Stimulated activated CD8-positive, alpha-beta memory T cell treated with anti-CD3 and anti-CD28 coated beads, Interleukin-7, amount 100 ng/mL, for 1 hour (primary cell): ENCODE measurements at places on chromosomes 16 and 17.

- DNase-seq = no peak
These were observed 35.6 kb downstream of the DHRS7B start for GRCh38 chr17:21162394-21162775.

GRCh38 chr17:66448026-66448639 lies 145.7 kb downstream of the PRKCA start:
- DNase-seq = no peak

DNA sequence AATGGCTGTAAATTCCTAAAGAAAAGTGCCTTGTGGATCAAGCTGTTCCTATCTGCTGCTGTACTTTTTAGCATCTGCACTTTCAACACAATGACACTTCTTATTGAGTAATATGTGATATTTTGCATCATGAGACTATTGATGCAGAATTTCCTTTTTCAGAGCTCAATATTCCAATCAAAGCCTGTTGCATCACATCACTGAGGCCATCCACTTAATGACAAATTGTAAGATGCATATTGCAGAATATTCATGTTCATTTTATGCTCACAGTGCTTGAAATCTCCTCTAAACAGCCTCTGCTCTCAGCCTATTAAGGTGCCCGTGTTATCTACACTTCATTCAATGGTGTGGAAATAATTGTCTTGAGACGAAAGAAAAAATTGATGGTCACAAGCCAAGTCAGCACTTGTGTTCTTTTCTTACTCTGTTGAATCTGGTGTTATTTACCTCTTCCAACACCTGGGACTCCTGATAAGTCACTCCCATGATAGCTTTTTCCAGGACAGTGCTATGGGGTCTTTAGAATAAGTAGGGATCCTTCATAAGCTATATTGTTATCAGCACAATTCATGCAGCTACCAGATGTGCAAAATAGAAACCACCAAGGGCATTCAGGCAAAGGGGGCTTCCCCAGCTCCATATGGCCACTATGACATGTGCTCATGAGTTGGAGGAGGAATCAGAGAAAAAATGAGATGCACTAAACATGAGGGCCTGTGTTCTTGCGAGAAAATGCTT lies 9.3 kb upstream of the SKAP1 start:
- no peak for DNase-seq

GRCh38 chr17:80942423-80943345 lies 49.0 kb upstream of the CHMP6 start:
- no peak for DNase-seq

GRCh38 chr17:46949291-46950174 lies 26.6 kb downstream of the GOSR2 start:
- no peak for DNase-seq

DNA sequence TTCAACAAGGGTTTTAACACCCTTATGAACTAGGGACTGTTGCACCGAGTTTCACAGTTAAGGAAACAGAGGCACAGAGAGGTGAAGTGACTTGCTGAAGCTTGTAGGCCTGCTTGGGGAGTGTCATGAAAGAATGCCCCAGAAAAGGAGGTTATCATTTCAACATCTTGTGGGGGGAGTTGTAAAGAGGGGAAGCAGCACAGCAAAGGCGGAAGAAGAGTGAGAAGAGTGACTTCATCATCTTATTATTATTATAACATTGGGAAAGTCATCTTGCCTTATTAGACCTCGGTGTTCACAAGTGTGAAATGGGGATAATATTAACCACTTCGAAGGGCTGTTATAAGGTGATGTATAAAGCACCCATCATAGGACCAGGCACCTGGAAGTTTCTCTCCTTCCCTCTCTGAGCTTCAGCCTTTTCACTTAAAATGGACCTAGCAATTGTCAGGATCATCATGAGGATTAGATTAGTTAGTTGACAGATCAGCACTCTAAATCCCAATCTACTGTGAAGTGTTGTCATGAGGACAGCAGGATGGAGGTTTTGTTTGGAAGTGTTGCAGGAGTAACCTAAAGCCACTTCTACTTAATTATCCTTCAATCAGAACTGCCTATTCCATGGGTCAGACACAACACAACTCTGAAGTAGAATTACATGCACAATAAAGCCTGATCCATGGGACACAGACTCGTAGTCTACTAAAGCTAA lies 2.3 kb downstream of the CCL4 start:
- no peak for DNase-seq

GRCh38 chr16:12265108-12265507 lies 288.6 kb downstream of the SNX29 start:
- no peak for DNase-seq

DNA sequence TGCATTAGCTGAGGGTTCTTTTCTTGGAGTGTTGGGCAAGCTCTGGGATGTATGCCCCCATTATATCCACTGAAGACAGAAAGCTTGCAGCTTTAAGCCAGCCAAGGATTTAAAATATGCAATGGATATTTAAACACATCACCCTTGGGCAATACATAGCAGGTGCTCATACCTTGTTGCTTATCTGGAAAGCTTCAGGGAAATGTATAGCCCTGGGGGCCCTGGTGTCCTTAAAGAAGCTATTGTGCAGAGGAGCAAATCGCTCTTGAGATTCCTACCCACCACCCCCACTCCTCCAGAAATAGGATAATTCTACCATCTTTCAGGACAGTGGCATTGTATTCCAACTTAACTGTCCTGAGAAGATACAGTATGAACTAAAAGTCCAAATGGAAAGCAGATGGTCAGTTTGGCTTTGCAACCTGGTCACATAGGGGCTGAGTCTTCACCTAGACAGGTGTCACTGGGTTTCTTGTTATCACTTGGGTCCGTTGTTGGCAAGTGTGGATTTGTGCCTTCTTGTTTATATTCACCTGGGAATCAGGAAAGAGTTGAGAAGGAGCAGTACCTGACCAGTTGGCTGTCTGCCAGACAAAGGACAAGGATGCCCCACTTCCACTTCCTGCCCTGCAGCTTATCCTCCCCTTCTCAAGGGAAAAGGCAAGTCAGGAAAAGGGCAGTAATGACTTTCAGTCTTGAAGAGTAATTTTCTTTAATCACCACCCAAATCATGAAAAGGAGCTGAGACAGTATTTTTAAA lies 3.4 kb downstream of the ANKRD40CL start:
- DNase-seq = no peak

- DNase-seq = no peak
These were observed 1729.1 kb downstream of the TP53TG3F start for GRCh38 chr16:35188288-35189155.

- no peak for DNase-seq
These were observed 83.9 kb upstream of the CIBAR2 start for GRCh38 chr16:85195900-85196772.

DNA sequence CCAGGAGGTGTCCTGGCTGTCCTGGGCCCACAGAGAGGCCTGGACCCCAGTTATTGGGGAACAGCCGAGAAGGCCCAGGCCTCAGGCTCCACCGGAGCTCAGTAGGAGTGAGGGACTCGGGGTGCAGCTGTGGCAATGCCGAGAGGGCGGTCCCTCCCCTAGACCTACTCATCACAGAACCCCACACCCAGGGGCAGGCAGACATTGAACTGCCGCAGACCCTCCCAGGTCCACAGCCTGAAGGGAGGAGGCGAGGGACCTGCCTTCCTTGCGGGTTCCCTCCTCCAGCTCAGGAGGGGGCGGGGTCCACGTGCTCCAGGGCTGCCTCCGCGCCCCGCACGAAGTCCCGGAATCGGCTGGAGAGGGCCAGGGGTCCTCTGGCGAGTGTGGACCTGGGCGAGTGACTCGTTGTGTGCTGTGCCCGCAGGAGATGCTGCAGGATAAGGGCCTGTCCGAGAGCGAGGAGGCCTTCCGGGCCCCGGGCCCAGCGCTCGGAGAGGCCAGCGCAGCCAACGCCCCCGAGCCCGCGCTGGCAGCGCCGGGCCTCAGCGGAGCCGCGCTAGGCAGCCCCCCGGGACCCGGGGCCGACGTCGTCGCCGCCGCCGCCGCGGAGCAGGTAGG lies 3.9 kb downstream of the TBX4 start:
- DNase-seq = no peak

DNA sequence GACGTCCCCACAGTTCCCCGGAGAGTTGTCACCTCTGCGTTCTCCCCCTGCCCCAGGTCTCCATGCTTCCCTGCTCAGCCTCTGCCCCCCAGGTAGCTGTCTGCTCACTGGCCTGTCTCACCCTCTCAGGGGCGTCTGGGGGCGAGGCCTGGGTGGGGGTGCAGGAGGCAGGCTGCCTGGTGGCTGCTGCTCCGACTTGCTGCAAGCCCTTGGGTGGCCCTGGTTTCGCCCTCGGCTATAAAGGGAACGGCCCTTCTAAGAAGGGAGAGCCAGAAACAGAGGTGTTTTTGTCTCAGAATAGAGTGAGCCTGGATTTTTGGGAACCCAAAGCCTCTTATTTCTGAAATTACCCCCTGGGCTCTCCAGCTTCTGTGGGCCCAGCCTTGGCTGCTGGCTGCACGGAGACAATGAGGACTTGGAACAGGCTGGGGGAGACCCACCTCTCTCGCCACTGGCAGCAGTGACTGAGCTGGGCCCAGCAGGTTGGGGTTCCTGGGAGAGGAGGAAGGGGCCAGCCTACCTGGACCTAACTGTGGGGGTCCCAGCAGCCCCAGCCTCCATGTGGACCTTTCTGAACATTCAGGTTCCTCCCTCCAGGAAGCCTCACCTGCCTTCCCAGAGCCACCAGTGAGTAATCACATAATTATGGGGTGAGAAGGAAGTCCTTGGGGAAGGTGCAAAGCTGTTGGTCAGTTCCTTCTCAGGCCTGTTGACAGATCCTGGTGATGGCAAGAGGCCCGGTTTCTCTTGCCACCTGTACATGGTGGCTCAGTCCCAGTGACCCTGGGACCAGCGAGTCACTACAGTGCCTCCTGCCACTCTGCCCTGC lies 15.5 kb upstream of the SPNS2 start:
- no peak for DNase-seq

DNA sequence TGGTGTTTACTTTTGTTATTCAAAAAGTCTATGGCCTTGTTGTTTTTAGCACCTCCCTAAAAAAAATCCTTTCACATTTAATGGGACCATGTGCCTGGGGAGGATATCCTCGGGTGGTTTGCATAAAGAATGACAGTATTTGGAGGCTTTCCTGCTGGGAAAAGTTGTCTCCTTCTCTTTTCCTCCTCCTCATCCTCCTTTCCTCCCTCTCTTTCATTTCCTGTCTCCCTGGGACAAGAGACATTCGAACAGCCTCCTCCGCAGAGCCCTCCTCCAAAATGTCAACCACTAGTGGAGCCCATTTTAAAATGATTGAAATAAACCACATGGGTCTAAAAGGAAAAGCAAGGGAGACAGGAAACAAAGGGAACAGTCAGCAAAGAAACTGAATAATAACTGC lies 67.4 kb downstream of the MYH13 start:
- DNase-seq = no peak

DNA sequence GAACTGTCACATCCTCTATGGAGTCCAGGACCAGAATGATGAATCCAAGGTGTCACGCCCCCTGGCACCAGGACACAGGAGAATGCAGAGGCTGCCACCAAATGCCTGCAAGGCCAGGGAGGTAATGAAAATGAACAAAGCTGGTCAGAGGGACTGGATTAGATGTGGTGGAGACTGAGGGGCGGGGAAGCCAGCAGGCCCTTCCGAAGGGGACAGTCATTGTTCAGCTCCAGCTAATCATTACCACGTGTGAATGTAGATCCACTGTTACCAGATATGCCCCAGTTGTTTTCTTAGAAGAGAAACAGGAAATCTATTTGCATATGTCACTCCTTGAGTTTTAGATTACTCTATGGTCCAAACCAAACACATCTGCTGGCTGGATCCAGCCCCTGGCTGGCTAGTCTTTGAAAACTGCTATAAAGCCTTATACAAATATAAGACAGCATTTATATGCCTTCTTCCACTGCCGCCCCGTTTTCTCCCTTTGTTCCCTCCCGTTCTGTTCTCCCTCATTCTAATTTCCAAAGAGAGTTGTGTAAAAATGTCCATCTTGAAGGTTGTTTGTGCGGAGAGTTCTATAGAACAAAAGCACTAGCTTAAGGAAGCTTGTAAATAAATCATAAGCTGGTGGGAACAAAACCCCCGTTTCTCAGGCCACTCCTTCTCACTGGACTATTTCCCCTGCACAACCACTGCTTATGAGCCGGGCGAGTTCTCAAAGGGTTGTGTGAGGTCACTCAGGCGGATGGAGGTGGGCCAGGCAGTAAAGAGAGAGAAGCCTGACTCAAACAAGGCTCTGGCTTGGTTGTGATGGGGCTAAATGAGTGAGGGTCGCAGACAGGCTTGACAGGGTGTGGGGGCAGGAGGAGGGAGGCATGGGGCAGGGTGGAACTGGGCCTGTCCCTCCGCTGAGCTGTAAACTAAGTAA lies 14.2 kb downstream of the CRYM start:
- DNase-seq = no peak

- DNase-seq = no peak
These were observed 18.3 kb downstream of the RARA start for GRCh38 chr17:40327244-40327729.

DNA sequence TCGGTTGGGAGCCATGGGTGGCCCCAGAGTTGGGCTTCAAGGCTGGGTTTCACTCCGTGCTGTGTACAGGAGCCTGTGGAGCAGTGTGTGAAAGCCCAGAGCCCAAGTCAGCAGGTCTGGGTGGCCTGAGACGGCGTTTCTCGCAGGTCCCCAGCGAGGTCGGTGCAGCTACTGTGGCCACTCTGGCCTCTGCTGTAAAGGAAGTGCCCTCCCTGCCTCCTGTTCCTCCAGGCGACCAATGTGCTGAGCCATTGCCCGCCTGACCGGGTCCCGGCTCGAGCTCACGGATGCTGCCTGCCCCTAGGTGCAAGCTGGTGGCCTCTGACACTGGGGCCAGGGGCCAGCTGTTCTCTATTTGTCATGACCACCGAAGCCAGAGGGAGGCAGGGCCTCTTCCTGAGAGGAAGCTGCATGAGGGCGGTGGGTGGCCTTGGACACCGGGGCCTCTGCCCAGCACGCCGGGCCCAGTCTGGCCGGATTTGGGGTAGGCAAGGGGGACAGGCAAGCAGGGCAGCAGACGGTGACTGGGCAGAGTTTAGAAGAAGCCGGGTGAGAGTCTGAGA lies 170.9 kb downstream of the IRF8 start:
- DNase-seq = no peak

- DNase-seq = peak; percentile 25
These were observed at the start of gene CALB2 for GRCh38 chr16:71358464-71358998. Gene CALB2, plus strand, starts transcription at chr16:71358723. Its CDS starts 70 bp downstream, at chr16:71358793.

DNA sequence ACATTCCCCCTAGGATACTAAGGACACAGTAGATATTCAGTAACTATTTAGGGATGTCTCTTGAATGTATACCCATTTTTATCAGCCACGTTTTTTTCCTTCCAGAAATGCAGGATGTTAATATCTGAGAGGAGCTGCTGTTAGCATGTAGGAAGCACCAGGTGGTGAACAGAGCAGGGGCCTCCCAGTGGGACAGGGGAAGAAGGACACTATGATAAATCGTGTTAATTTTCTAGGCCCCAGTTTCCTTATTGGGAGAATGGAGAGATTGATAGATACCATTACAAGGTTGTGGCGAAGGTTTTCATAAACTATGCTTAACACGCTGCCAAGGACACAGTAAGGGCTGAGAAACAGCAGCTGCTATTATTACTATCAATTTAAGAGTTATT lies 45.4 kb downstream of the PRSS54 start:
- no peak for DNase-seq
